Thoracic aorta (tissue), 2 donors: ENCODE measurements at places on chromosomes 16 and 17.

GRCh38 chr17:10614536-10615155 lies 42.5 kb downstream of the MYH3 start:
- DNase-seq: no peak

DNA sequence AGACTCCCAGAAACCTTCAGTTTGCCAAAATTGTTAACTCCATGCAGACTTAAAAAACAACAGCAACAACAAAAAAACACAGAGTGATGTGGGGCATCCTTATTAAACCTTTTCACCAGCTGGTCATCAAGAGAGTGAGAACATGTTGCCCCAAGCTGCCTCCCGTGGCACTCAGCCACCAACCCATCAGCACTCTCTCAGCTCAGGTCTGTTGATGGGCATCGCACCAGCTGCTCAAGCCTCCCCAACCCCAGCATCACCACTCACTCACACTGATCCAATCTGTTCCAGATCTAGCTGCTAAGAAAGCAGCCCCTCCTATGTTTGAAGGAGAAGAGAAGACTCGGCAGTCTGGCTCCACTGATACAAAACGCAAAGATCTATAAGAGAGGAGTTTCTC lies 46.8 kb downstream of the SLC39A11 start:
- no peak for DNase-seq

DNA sequence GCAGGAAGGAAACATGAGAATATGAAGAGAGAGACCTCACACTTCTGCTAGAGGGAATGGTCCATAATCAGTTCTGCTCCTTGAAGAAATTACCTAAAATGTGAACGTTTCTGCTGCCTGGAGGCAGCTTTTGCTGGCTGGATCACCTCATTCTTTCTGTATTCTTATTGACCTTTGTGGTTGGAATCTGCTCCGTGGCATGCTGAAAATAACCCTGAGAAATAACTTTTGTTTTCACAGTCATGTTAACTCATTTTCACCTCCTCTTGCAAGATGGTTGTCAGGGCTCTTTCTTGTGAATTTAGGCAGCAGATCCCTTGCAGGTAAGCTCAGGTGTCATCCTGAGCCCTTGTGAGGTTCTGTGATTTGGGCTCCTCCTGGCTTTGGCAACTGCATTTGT lies 70.2 kb downstream of the IRF8 start:
- no peak for DNase-seq

GRCh38 chr17:79793924-79794304 lies 3.0 kb downstream of the CBX8 start:
- no peak for DNase-seq

DNA sequence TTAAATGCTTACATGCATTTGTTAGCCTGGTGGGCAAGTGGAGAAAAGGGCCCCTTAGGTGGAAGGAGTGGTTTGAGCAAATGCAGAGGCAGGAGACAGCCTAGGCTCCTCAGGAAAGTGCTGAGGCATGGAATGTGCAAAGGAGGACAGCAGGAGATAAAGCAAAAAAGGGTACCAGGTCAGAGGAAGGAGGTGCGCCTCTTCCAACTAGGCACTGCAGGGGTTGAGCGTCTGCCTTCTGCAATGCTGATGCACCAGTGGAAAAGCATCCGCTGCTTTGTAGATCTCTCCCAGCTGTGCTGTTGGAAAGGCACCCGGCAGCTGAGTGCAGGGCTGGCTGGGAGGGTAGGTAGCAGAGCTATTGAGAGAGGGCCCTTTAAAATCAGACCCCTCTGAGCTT lies 287.0 kb upstream of the XYLT1 start:
- no peak for DNase-seq

- no peak for DNase-seq
These were observed 9.3 kb downstream of the CEP295NL start for GRCh38 chr17:78893684-78894083.

- no peak for DNase-seq
These were observed 20.8 kb upstream of the GAS7 start for GRCh38 chr17:10219193-10219592.

- DNase-seq: no peak
These were observed 13.3 kb upstream of the MARCHF10 start for GRCh38 chr17:62821189-62822079.

- DNase-seq: no peak
These were observed 795.1 kb upstream of the CDH8 start for GRCh38 chr16:62831235-62831850.

DNA sequence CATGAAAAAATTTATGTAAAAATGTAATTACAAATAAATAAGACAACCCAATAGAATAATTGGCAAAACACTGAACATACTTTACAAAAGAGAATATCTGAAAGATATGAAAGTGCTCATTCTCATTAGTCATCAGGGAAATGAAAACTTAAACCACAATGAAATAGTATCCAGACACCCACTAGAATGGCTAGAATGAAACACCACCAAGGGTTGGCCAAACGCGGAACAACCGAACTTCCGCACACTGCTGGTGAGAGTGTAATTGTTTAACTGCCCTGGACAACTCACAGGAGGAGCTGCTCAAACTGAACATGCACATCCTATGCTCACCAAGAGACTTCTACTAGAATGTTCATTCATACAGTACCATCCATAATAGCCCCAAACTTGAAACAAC lies 5.8 kb upstream of the ZDHHC7 start:
- no peak for DNase-seq

DNA sequence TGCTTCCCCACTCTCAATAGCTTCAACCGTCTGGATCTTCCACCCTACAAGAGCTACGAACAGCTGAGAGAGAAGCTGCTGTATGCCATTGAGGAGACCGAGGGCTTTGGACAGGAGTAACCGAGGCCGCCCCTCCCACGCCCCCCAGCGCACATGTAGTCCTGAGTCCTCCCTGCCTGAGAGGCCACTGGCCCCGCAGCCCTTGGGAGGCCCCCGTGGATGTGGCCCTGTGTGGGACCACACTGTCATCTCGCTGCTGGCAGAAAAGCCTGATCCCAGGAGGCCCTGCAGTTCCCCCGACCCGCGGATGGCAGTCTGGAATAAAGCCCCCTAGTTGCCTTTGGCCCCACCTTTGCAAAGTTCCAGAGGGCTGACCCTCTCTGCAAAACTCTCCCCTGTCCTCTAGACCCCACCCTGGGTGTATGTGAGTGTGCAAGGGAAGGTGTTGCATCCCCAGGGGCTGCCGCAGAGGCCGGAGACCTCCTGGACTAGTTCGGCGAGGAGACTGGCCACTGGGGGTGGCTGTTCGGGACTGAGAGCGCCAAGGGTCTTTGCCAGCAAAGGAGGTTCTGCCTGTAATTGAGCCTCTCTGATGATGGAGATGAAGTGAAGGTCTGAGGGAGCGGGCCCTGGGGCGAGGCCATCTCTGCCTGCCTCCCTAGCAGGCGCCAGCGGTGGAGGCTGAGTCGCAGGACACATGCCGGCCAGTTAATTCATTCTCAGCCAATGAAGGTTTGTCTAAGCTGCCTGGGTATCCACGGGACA lies 11.1 kb upstream of the CLEC18A start:
- no peak for DNase-seq

GRCh38 chr17:50451943-50452629 lies 16.6 kb downstream of the CHAD start:
- DNase-seq: no peak

DNA sequence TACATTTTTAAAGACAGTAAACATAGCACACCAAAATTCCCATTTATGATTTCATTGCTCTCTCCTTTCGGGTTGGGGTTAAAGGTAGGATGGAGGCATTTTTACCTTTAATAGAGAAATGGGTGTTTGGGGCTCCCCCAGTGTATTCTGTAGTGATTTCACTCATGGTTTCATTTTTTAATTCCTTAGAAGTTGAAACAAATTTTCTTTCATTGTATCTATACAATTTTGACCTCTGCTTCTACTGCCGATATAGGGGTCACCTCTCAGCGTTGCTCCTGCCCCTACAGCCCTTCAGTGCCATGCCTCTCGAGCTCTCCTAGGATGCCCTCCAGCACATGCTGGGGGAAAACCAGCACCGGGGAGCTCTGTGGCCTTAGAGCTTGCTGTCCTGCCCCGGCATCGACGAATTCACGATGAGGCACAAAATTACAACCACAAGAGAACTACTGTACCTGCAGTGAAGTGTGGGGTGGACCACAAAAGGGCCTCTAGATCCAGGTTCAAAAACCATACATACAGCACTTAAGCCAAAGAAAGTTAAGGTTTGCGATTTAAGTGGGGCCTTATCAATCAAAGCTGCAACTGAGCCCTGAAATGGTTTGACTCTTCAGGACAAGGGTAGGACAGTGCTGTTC lies 39.3 kb downstream of the LITAFD start:
- DNase-seq: no peak

DNA sequence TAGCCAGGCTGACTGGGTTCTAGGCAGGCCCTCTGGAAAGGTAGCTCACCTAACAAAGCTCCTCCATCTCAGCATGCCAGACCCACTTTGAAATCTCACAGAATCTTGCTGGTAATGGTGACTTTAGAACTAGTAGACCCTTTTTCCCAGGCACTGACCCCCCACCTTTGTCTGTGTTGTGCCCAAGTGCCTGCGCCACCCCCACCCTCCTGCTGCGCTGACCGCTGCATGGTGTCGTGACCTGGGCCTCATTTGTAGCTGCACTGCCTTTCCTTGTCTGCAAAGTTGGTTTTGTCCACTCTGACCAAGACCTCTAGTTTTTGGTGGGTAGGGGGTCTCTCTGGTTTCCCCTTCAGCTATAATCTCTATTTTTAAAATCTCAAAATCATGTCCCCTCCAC lies 6.8 kb downstream of the ATXN1L start:
- no peak for DNase-seq

DNA sequence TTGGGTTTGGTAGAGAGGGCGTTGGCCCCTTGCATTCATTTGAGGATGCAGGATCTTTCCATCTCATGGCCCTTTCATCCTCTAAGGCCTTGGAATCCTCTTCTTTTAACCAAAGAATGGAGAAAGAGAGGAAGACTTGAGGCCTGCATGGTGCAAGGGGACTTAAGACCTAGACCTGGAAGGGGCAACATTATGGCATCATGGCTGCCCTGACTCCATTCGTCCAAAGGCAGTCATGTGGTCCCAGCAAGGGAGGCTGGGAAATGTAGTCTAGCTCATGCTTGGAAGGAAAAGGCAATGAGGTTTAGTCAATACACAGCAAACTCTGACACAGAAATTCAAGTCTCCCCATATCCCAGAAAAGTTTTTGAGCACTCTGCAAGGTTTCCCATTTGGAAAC lies 30.7 kb upstream of the CDRT4 start:
- DNase-seq: no peak

GRCh38 chr17:66406701-66407644 lies 104.6 kb downstream of the PRKCA start:
- no peak for DNase-seq

DNA sequence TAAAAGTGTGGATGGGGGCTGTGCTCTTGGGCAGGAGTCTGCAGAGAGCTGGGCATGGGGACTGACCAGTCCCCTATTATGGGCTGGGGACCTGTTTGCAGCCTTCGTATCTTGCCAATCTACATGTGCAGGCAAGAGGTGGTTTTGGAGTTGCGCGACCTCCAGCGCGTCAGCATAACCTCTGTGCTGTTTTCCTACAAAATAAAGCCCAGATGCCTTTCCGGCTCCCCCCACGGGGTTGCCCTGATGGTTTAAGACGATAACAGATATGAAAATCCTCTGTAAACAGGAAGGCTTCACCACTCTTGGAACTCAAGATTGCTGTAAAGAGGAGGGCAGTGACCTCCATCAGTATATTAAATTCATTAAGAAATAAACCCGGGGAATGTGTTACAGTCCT lies 16.5 kb upstream of the SPPL2C start:
- no peak for DNase-seq

- no peak for DNase-seq
These were observed 188.2 kb downstream of the FTO start for GRCh38 chr16:53892155-53892554.

- DNase-seq: no peak
These were observed 27.0 kb downstream of the ARHGAP17 start for GRCh38 chr16:24988129-24988518.

- DNase-seq: no peak
These were observed 260.8 kb upstream of the TNRC6C start for GRCh38 chr17:77697480-77698400.

GRCh38 chr17:37859451-37859850 lies 64.8 kb upstream of the TBC1D3K start:
- no peak for DNase-seq

- DNase-seq: no peak
These were observed 86.4 kb downstream of the SOCS1 start for GRCh38 chr16:11169641-11170040.

DNA sequence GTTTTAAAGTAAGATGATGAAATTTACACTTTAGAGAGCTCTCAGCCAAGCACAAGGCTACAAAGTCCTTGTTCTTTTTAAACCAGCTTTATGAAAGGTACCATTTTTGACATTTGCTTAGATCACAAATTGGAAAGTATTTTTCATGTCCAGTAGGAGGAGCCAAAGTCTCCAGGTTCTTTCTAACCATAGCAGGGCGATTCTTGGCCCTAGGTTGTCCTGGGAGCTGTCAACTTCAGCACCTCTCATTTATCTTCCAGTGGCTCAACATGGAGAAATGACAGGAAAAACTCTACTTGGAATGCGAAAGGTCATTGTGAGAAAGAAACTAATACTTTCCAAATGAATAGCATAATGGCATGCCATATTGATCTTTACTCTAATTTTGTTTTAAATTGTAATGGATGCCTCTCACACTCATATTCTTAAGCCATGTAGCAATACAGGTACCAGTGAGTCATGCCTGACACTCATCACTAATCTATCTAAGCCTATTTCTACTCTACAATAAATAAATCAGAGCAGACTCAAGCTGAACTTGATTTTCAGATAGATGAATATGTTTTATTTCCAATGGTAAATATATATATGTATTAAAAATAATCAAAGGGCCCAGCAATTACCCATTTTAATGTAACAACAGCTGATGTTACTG lies 919.1 kb upstream of the EEF2KMT start:
- DNase-seq: no peak

GRCh38 chr17:44187131-44187899 lies 543 bp downstream of the TMUB2 start:
- no peak for DNase-seq

DNA sequence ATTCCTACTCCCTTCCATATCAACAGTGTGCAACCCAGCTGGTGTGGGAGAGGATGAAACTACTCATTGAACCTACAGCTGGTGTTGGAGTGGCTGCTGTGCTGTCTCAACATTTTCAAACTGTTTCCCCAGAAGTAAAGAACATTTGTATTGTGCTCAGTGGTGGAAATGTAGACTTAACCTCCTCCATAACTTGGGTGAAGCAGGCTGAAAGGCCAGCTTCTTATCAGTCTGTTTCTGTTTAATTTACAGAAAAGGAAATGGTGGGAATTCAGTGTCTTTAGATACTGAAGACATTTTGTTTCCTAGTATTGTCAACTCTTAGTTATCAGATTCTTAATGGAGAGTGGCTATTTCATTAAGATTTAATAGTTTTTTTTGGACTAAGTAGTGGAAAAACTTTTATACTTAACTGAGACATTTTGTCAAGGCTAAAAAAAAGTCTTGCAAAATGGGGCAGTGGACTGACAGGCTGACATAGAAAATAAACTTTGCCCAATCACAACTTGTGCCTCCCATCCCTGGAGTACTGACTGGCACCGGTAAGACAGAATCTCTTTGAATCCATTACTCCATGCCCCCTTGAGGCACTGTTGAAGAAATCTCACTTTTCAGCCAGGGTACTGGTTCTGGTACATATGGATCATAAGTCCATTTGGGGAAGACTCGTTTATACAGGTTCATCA lies 12.5 kb downstream of the TSR1 start:
- no peak for DNase-seq

GRCh38 chr17:1951920-1952319 lies 73.2 kb downstream of the RTN4RL1 start:
- no peak for DNase-seq

GRCh38 chr16:9039210-9039609 lies 52.2 kb upstream of the HAPSTR1 start:
- DNase-seq: no peak
